Fibroblast of pulmonary artery (primary cell): ENCODE measurements at places on chromosomes 5 and 9.
A peak's percentile ranks its signal among the peaks of the same experiment; 100 is the strongest.

DNA sequence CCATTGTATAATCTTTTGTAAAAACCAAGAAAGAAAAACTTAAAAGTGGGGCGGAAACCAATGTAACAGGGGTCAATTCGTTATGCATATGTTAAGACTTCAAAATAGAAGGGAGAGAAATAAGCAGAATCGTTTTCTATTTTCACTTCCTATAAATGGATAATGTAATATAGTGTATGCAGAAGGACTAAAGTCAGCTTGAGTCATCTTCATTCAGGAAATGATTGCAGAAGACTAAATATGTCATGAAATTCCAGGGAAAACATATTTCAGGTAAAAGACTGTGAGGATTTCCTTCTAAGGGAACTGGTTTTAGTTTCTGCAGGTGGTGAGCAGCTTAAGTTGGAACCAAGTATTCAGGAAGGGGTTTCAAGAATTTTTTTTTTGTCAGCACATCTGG is 753.3 kb downstream of the IRX1 start:
- DNase-seq, result no peak

DNA sequence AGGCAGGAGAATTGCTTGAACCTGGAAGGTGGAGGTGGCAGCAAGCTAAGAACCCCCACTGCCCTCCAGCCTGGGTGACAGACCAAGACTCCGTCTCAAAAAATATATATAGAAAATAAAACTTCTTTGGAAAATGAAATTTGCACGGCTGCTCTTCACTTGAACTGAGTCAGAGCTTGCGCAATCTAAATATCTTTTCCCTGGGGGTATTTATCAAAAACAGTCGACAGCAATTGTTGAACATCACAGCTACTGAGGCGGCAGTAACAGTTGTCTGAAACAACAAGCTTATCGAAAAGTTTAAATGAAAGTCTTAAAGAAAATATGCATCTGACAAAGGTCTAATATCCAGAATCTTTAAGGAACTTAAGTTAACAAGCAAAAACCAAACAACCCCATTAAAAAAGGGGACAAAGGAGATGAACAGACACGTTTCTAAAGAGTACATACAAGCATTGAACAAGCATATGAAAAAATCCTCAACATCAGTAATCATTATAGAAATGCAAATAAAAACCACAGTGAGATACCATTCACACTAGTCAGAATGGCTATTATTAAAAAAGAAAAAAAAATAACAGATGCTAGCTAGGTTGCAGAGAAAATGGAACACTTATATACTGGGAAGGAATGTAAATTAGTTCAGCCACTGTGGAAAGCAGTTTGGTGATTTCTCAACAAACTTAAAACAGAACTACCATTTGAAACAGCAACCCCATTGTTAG is 153.6 kb upstream of the CDH9 start:
- DNase-seq, result peak; percentile 65

DNA sequence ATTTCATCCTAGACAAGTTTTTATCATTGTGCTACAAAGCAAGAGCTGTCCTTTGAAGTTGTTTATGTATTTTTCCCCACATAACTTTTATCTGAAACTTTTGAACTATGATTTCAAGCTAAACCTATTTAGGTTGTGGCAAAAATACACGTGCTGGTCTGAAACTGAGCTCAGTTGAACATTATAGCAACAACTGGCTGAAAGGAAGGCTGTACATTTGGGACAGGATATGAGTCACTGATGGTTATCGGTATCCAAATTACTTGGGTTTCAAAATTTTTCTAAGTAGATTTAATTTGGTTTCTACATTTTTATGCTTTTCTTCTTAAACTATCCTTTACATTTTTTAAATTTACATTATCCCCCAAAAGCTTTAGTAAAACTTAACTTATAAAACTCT is 627.3 kb upstream of the NUDT12 start:
- peak; percentile 52 for DNase-seq

GRCh38 chr9:113919382-113919781 is 43.3 kb downstream of the ZNF618 start:
- DNase-seq, result no peak

DNA sequence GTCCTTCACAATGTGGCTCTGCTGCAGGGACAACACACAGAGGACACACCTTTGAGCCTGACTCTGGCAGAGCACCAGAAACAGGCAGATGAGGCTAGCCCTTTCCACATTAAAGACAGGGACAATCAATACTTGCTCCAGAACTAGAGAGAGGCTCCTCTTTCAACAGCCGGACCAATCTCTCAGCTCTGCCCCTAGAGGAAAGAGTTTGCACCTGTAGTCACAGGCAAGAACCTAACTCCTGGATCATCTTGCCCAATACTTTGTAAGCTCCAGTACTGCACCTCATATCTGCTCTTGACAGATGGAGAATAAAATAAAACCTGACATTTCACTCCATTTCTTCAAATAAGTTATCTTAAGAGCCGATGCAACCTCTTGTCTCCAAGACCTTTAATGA is 52.1 kb downstream of the EPB41L4A start:
- DNase-seq, result no peak

- no peak for DNase-seq
These were observed 320.3 kb downstream of the ARHGEF28 start for GRCh38 chr5:73946278-73946677.

- peak; percentile 8 for DNase-seq
These were observed 12.8 kb downstream of the BTNL9 start for GRCh38 chr5:181052672-181053487.

GRCh38 chr5:31663519-31663918 is 24.6 kb downstream of the PDZD2 start:
- peak; percentile 3 for DNase-seq

DNA sequence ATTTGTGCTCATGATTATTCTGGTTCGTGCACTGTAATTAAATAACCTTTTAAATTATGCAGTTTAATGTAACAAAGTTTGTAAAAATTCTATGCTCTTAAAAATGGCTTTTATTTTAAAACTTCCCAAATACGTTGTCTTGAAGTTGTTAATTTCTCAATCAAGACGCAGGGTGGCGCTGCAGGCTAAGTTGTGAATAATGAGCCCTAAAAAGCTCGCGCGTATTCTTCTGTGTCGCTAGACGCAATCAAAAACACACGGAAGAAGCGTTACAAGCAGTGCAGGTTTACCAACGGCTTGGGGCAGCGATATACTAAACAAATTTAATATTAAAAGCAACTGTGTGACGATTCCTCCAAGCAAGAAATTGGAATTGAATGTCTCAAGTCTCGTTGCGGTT is at the start of gene PCDHB4:
TSS of gene PCDHB4 (plus strand) at position 256 of the 400 bp plus-strand sequence. CDS start 181 bp downstream, outside the sequence.
- DNase-seq, result peak; percentile 6

DNA sequence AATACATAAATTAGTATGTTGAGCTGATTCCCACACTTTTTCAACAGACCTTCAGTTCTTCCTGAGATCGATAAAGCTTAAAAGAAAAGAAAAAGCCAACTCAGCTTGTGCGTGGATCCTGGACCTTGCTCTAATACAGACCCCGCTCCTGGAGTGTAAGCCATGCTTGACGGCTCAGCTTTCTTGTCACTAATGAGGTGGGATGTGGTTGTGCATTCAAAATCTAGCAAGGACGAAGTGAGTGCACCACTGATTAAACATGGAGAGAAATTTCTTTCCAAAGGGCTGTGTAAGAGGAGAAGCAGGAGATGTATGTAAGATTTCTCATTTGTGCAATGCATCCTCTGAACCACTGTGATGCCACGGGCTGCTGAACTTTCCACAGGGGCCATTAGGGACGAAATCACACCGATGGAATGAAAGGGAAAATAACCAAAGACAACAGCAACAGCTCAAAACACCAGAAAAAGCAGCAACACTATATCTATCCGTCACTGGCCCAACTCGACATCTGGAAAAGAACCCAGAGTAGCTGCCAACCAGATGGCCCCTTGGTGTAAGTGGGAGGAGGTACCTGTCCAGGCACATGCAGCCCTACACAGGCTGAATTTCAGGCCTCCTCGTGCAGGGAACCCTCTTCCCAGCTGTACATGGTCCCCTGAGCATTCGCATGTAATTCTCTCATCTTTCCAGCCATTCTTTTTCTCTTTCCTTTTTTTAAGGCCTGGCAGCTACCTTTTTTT is 178.9 kb downstream of the SREK1 start:
- DNase-seq, result no peak

DNA sequence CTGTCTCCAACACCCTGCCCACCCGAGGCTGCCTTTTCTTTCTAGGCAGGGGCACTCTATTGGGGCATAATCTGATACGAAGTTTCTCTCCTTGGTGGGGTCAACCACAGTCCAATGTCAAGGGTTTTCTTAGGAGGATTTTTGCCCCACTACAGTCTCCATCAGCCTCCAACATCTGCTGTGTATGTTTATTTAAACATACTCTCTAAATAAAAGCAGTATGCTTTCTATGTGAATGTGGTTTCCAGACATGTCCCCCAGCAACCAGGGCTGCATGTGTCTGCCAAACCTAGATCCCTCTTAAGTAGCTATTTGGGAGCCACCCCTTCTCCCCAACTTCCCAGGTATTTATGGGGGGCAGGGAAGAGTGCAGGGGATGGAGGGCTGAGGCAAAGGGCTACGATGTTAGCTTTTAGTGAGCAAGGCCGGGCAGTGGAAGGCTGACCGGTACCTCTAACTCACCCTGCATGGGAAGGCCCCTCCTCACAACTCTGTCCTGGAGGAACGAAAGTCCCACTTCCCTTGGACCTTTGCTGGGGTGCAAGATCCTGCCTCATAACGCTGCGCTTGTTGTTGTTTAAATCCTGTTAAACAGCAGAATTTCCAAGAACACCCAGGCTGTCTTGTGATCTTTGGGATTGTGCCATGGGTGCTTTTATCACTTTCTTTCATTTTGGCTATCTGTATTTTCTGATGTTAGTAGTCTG is 75.4 kb downstream of the NREP start:
- peak; percentile 45 for DNase-seq

GRCh38 chr5:149586708-149587318 is 5.5 kb downstream of the ARHGEF37 start:
- no peak for DNase-seq

DNA sequence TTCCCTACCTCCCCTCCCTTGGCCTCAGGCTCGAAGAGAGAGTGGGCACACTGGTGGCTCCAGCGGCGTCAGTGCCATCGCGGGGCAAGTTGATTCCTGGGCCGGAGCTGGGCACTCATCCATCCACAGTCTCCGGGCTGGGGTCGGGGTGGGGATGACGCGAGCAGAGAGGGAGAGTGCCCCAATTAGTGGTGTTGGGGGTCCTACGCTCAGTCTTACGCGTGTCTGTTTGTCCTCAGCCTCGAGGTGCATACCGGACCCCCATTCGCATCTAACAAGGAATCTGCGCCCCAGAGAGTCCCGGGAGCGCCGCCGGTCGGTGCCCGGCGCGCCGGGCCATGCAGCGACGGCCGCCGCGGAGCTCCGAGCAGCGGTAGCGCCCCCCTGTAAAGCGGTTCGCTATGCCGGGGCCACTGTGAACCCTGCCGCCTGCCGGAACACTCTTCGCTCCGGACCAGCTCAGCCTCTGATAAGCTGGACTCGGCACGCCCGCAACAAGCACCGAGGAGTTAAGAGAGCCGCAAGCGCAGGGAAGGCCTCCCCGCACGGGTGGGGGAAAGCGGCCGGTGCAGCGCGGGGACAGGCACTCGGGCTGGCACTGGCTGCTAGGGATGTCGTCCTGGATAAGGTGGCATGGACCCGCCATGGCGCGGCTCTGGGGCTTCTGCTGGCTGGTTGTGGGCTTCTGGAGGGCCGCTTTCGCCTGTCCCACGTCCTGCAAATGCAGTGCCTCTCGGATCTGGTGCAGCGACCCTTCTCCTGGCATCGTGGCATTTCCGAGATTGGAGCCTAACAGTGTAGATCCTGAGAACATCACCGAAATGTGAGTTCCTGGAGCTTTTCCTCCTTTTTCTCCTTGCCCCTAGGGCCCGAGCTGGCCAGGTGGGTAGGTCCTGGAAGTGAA is 861 bp downstream of the NTRK2 start:
- DNase-seq, result no peak

GRCh38 chr5:75057561-75057960 is 5.2 kb upstream of the GCNT4 start:
- DNase-seq, result no peak

GRCh38 chr5:112923988-112924387 is 2.0 kb upstream of the REEP5 start:
- no peak for DNase-seq

- DNase-seq, result peak; percentile 35
These were observed 46.8 kb downstream of the ITGA2 start for GRCh38 chr5:53035868-53036381.

DNA sequence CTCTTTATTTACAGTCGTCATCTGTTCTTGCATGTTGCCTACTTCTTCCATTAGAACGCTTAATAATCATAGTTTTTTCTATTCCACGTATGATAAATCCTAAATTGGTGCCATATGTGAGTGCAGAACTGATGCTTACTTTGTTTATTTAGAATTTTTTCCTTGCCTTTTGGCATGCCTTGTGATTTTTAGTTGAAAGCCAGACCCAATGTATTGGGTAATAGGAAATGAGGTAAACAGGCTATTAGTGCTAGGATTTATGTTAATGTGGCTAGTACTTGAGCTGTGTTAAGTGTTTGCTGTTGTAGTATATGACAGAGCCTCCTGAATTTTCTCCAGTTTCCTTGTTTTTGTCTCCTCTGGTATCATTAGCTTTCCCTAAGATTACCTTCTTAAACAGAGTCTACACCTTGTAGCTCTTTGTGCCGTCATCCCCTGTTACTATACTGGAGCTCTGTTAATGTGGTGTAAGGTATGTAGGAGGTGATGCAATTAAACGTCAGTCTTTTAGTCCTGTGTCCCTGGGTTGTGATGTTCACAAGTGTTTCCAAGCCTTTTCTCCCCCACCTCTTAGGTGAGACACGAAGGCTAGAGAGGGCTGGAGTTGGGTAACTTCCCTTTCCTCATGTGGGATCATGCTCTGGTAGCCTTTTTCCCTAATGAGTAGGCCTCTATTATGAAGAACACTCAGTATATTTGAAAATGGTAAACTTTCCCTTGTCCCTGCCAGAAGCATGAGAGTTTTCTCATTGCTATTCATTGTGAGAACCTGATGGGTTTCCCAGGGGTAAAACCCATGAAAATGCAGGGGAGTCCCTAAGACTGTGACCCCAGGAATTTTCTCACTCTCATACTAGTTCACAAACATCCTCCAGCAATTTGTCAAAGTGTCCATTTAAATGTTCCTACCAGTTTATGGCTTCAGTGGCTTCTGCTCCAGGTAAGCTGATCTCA is 21.2 kb downstream of the SPATA31D3 start:
- DNase-seq, result peak; percentile 16

DNA sequence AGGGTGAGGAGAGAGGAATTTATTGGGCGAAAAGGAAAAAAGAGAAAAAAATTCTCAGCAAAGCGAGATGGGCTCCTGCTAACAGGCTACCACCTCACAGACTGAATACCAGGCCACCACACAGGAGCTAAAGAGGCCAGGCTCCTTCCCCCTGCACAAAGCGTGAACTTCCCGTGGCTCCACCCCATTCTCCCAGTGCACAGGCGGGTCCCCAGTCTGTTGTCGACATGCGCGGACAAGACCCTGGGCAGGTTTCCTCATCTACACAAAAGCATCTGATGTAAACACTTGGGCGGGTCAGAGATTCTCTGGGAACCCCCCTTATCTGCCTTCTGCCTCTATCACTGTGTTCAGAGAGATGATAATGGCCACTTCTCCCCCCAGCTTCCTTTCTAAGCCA is 34.2 kb downstream of the IL31RA start:
- no peak for DNase-seq

DNA sequence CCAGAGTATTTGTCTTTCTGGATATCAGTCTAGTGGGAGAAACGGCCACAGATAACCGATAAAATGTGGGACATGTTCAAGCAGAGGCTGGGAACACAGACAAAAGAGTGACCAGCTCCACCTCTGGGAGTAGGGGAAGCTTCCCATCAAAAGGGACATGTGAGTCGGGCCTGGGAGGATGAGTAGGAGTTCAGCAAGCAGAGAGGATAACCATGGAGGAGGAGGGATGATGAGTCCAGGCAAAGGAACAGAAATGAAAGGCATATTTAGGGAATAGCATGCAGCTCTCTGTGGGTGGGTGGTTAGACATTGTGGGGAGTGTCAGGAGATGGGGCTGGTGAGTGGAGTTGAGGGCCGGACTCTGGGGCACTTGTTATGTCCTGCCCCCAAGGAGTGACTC is 61.5 kb downstream of the ERGIC1 start:
- no peak for DNase-seq
